ENCODE measurements at places on chromosomes 4 and X.

DNA sequence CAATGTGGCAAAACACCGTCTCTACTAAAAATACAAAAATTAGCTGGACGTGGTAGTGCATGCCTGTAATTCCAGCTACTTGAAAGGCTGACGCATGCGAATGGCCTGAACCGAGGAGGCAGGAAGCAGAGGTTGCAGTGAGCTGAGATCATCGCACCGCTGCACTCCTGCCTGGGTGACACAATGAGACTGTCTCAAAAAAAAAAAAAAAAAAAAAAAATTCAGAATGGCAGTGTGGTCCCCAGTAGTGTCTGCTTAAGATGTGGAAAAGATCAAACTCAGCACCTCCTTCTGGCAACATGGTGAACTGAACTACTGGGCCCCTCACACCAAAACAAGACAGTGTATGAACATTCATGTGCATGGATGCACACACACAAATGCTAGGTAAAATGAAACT, 32.2 kb downstream of the SMS start:
- DNase-seq, result no peak

DNA sequence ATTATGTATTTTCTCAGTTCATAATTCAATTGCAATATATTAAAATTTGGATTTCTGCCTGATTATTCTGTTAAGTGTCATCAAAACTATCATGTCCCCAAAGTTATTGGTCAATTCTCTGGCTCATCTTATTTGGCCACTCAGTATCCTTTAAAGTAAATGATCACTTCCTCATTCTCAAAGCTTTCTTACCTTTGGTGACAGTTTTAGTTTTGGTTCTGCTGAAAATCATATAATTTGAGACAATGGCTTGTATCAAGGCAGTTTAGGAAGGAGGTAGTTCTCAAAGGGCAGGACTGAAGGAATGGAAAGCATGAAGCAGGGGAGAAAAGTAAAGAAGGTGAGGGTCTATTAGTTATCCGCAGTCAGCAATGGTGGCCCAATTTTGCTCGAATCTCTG, 1832.1 kb downstream of the ARAP2 start:
- DNase-seq, result no peak

- no peak for DNase-seq
Measured at GRCh38 chr4:111204797-111205196, 581.9 kb upstream of the PITX2 start.

GRCh38 chr4:105896461-105896942, 1.2 kb downstream of the NPNT start:
- DNase-seq, result no peak

DNA sequence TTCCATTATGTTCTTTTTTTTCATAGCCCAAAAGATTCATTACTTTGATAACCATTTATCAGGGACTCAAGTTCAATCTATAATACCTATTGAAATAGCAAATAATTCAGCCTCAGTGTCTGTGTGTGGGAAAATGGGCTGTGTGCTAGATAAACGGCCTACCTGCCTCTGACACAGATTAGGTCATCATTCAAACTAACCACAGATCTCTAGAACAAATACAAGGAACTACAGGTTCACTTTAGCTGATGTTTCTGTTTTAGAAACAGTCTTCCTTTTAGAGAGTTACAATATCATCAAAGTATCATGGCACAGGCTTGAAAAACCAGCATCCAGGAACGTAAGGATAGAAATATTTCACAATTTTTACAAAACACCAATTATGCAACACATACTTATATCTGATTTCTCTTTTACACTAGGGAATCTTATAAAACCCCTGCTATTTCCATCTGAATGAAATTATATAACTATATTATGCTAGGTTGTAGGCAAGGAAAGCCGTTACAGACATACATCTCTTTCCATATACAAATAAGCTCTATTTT, 56.6 kb upstream of the MAB21L2 start:
- DNase-seq, result no peak

DNA sequence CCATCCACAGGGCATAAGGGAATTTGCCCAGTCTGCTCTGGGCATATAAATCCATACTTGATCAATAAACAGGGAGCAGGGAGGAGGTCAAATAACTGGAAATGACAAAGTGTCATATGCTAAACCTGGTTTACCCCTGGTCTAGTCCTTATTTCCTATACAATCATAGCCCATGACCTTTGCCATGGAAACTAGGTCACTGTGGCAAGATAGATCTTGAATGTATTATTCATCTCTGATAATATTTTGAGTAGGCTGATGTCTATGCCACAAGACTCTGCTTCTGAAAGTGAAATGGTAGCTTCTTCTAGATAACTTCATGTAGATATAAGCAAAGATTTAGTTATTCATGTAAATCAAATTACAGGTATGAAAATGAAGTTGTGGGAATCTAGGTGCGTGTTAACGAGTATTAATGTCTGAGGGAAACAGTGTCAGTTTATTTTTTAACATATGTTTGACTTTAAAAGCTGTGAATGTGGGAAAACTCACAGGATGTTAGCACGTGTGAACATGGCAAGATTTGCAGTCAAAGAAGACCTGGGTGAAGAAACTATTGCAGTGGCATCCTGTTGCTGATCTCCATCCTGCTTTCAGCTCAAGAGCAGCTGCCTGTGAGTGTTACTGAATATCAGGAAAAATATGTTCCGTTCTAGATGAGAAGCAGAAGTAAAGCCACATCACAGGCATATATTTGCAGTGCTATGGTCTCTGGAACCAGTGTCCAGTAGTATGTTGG, 81.8 kb upstream of the NDP start:
- no peak for DNase-seq

DNA sequence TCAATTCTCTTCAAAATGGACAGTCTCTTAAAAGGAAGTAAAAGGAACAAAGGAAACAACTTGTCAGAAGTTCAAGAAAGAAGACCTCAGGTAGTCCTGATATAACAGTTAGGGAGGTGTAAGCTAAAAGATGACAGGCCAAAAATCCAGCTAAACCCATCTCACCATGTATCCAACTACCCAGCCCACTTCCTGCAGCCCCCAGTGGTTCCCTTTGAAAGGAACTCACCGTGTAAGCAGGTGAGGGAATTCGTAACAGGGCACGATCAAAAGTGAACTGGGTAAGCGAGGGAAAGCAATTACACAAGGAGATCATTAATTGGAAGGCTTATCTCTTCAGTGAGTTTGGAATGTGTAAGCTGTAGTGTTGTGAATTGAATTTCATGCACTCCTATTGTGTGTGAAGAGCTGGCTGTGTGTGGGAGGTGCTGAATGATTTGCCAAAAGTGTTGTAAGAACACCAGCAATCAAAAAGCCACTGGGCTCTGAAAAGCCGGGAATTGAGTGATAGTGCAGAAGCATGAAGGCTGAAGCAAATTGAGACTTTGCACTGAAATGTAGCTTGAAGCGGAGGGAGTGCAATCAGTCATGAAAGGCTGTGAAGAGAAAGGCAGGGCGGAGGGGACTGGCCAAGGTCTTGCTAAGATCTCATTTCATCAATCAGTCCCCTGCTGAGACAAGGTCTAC, 914.2 kb upstream of the LCORL start:
- no peak for DNase-seq

GRCh38 chrX:148609515-148610327, 109.3 kb downstream of the AFF2 start:
- DNase-seq, result no peak

GRCh38 chrX:10121787-10122186, 35.0 kb upstream of the CLCN4 start:
- peak; percentile 52 for DNase-seq

DNA sequence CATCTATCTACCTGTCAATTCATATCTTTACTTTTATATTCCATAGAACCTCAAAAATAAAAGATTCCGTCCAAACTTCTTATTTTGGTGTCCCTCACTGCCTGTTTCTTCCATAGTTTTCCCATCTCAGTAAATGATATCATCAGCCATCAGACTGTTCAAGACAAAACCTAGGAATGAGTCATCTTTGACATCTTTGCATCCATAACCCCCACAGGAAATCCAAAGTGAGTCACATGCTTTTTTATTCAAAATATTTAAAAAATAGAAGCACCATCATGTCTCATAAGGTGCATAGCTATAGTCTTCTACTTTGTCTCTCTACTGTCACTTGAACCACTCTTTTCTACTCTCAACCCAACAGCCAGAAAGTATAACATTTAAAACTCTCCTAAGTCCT, 29.9 kb upstream of the CXXC4 start:
- DNase-seq, result no peak

- DNase-seq, result no peak
Measured at GRCh38 chrX:15465347-15465746, 27.8 kb downstream of the PIR start.

- no peak for DNase-seq
Measured at GRCh38 chr4:148735432-148736155, 293.4 kb upstream of the NR3C2 start.

DNA sequence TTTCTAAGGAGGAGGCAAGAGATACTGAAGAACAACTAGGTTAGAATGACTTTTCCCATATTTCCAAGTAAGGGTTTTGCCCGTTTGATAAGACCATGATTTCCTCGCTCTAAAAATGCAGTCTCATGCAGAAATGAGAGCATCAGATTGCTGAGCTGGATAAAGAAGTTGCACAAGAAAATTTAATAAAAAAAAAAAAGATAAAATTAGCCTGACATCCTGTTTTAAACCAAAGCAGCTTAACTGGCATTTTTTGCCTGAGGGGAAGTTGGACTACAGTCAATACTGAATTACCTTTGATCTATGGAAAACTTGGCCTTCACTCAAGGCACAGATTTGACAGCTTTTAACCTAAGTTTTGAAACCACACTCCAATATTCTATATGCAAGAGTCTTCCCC, 208.4 kb downstream of the GASK1B start:
- DNase-seq, result no peak

DNA sequence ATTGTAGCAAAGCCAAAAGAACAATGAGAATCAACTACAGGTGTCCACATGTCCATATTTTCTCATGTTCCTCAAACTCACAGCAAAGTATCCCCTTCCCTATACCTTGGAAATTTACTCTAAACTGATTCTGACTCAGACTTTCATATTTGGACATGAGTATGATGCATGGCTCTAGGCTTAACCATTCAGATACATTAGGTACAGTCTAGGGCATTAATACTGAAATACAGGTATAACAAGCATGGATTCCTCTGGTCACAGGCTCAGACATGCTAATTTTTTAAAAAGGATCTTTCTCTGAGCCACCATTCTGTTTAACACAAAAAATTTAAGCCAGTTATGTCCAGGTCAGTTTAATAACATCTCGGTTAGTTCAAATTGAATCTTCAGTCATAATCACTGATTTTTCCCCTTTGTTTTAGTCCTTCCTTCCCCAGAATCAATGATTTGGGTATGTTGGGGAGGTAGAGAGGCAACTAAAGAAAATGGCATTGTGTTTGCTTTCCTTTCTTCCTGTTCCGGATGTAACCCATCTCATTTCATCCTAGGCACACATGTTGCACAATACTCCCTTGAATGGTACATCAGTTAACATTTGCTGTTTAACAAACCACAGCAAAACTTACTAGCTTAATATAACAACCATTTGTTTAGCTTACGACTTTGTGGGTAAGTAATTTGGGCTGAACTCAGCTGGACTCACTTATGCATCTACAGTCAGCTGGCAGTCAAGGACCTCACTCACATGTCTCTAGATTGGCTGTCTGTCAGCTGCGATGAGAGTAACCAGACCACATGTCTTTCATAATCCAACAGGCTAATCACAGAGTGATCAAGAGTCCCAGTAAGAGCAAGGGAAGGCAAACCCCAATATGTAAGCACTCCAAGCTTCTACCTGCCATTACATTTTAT, 75.3 kb upstream of the GRIA3 start:
- no peak for DNase-seq

- no peak for DNase-seq
Measured at GRCh38 chr4:153887217-153887616, 98.3 kb upstream of the SFRP2 start.

DNA sequence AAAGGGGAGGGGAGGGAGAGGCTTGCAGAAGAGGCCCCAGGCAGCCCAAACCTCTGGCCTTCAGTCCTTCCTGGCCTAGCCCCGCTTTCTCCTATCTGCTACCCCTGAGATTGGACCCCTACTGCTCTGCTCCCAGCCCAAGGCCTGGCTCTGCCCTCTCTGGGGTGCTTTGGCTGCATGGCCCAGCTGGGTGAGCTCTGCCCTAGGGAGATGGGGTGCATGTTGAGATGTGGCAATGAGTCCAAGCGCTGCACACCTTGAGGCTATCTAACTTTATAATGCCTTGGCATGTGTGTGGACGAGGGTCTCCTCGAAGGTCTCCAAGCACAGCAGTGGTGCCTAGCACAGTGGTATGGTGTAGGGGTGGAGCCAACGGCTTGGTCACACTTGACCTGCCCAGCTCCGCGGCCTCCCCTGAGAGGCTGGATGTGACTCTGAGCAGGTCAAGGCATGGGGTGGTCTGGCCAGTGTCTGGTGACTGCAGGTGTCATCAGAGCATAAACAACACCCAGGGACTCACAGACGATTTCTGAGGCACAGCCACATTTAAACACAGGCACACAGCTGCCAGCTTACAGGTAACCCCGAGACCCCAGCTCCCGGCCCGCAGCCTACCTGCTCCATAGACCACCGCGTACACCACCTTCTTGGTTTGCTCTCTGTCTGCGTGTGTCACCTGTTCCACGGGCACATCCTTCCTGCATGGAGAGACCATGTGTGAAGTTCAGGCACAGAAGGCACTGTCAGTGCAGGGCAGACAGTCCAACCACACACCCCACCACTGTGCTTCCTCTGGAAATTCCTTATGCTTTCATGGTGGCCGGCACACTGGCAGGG, 36.3 kb downstream of the NAT8L start:
- no peak for DNase-seq

DNA sequence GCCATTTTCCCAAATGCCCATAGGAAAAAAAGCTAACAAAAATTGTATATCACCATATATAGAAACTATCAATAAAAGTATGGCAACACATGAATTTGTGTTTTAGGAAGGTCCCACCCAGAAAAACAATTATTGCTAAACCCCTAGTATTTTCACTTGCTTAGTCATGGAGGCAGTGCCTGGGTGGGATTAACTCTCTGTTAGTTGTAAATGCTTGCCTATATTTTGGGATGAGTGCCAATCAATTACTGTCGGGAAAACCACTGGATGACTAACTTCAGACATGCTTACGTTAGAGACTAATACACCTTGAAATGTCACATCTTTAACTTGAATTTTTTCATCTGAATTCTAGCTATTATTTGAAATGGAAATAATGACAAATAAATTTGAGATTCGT, 33.9 kb downstream of the TMPRSS11A start:
- no peak for DNase-seq

GRCh38 chrX:118221270-118221669, 104.7 kb upstream of the KLHL13 start:
- no peak for DNase-seq

- DNase-seq, result no peak
Measured at GRCh38 chrX:150062292-150063137, 124.2 kb upstream of the EOLA2 start.

DNA sequence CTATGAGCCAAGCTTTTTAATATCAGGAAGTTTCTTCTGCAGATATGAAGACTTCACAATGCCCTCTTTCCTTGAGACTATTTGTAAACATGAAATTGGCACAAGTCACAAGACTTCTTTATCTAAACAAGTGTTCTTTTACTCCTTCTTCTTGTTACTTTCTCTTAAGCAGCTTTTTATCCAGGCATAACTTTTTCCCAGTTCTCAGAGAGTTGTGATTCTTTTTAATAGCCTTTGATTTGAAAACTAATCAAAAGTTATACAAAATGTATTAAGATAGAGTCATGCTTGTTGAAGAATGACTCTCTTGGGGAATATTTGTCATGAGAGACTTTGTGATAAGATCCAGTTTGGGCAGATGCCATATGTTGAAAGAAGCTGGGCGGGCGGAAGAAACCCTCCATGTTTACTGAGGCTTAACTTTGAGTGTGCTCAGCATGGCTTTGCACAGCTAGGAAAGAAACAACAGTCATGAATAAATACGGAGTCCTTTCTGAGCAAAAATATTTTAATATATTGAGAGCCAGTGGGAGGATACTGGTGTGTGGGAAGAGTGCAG, 39.3 kb downstream of the SYTL5 start:
- DNase-seq, result no peak

GRCh38 chrX:138946926-138947325, 235.4 kb upstream of the FGF13 start:
- DNase-seq, result no peak

All from GM19239 (cell line).